Right ventricle myocardium superior (tissue), 1 donor: ENCODE measurements at places on chromosomes 4 and X. TPM values are rescaled to one million over a fixed set of nuclear protein-coding genes. Genes with fewer than 3 reads are reported as not detected.
A peak's percentile ranks its signal among the peaks of the same experiment; 100 is the strongest.

GRCh38 chrX:19760345-19760744, 127.1 kb downstream of the SH3KBP1 start:
- no peak for DNase-seq

DNA sequence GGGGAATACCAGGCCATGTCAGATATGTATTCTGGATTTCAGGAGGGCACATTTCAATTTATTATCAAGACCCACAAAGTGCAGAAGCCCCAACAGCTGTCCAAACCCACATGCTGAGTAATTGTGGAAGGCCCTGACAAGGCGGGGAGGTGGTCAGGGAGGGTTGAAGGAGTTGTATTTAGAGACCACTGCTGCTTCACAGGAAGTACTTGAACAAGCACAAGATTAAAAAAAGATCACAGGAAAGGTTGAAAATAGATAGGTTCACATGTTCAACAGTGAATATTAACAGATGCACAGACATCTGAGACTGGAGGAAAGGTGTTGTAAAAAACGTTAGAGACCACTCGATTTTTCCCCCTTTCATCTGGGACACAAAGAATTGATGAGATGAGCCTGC, 17.9 kb downstream of the ATP8A1 start:
- DNase-seq: no peak

DNA sequence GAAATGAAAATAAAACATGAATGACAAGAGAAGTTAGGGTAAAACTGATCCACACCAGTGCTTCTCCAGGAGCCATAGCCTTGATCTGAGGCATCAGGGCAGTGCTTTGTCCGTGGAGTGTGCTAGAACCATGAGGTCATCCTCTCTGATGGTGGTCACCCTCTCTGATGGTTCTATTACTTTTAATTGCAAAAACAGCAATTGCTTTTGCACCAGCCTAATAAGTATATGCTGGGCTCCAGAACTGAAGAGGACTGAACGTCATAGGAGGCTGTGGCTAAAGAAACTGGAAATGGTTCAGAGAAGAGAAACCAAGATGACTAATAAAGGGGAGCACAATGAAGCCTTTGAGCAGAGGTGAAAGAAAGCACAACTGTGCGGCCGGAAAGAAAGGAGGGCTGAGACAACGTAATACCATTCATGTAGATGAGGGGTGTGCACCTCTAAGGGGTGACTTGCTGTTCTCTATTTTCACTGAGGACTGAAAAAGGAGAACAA, 17.0 kb upstream of the TMEM154 start:
- DNase-seq: no peak

DNA sequence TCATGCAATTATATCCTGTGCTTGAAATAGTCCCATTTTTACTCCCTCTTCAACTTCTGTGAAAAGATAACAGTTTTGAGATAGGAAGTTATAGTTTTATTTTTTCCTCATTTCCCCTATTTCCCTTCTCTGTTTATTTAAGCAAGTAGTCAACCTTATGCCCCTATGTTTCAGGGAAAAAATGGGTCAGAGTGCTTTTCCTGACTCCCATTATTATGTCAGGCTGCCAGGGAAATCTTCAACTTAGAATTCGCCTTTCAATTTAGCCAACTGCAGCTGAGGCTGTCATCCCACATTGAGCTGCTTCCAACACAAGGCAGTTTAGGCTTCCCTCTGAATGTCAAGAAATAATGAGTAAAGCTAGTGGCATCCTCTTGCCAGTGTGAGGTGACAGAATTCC, 42.3 kb downstream of the NXT2 start:
- no peak for DNase-seq

- no peak for DNase-seq
These were observed 4.0 kb downstream of the LONRF3 start for GRCh38 chrX:118978451-118978850.

DNA sequence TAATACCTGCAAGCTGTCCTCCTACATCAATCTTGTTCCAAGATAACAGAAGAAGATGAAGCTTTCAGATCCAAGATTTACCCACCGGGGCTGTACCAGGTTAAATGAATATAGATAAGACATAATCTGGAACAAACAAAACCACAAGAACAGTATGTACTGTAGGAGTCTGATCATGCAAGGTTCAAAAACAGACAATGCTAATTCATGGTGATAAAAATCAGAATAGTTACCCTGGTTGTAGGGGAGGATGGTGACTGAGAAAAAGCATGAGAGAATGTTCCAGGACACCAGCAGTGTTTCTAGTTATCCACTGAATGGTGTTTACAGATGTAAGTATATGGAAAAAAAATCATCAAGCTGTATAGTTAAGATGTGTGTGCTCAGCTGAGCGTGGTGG, 211.6 kb upstream of the TBL1X start:
- DNase-seq: no peak

GRCh38 chrX:103063918-103064434, at the start of gene BEX1:
BEX1 (minus strand) TSS chrX:103064171; CDS start chrX:103063274, 897 bp downstream.
- no peak for DNase-seq

DNA sequence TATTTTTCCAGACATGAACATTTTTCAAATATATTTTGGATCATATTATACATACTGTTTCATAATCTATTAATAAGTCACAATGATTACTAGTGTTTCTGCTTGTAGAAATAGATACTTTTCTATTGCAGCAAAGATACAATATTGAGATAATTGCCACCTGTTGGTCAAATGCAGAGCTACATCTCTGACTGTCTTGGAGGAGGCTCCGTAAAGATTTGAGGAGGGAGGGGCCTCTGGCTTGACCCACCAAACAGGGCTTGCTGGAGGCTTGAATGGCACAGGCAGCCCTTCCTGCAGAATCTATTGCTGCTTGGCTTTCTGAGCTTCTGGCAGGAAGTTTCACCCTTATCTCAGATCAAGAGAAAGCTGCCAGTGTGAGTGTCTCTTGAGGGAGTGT, 99.3 kb upstream of the ARMCX2 start:
- DNase-seq: peak; percentile 31

DNA sequence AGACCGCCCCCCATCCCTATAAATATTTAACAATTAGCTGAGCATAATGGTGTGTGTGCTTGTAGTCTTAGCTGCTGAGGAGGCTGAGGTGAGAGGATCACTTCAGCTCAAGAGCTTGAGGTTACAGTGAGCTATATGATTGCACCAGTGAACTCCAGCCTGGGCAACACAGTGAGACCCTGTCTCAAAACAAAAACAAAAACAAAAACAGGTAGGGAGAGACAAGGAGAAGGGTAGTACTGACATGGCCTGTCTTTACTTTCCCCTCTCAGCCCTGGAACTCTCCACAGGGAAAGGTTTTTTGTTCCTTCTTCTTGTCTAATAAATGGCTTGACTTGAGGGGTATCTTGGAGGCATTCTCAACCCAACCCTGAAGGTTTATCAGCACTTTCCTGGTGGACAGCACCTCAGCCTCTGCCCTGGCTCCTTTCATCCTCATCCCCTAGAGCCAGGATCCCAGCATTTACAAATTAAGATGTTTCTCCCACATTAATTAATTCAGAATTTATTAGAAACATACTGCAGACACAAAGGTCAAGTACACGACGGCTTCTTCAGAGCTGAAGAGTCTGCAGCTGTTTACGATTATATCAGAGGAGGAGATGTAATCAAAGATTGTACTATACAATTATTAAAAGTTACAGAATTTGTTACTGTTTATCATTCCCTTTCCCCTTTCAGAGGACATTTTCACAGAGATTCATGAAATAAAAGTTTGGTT, 131.8 kb downstream of the AFF1 start:
- no peak for DNase-seq

GRCh38 chr4:81652069-81652478, 180.4 kb upstream of the RASGEF1B start:
- DNase-seq: no peak

DNA sequence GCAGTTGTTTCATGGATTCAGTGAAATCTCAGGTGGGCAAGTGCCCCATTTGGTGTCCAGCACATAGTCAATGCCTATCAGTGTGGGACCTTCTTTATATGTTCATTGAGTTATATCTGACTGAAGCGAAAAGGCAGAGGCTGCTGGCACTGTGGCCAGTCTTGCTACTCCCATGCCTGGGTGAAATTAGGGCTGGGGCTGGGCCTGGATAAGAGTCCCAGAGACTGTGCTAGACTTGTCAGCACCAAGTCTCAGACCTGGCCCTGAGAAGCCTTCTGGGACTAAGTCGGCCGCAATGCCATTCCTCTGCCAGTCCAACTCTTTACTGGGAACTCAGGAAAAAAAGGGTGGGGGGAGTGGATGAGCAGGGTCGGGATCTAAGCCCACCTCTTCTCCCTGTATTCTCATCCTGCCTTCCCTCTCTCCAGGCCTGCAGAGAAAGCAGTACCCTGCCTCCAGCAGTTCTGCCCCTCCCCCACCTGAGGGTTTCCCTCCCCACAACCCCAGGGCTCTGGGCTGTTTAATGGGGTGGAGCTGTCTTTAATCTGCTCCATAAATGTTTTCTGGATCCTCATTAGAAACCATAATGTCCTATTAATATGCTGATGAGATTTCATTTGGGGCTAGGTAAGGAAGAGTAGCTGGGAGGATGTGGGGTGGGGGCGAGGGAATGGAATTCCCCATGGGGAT, 153.5 kb upstream of the PJA1 start:
- no peak for DNase-seq

DNA sequence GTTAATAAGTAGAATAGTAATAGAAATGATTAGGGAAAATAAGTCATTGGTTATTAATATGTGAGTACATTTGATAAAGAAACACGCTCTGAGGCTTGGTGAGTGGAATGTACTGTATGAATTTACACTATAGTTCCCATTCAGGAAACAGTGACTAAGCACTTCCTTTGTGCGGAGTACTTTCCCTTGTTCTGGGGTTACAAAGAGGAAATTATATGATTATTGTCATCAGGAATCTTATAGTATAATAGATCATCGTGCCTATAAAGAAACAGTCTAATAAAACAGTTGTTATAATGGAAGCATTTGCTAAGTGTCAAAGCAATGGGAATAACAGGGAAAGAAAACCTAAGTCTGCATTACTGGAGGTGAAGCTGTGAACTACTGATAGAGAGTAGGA, 138.0 kb downstream of the RPA4 start:
- DNase-seq: no peak

DNA sequence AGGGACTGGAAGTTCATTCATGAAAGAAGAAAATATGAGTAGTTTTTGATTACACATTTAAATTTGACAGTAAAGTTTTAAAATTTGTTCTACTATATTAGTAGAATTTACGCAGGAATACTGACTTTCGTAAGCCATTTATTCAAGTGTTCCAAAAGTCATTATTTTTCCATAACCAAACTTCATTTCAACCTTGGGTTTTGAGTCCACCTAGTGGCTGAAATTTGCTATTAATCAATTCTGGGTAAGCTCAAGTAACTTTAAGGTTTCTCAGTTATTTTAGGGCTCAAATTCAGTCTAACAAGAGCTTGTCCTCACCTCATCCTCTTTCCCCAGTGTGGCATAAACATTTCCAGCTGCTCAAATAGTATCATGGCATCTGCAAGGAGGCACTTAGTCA, 175.4 kb downstream of the SH3BGRL start:
- DNase-seq: no peak

- no peak for DNase-seq
These were observed 6.6 kb upstream of the CLDN24 start for GRCh38 chr4:183328832-183329231.

DNA sequence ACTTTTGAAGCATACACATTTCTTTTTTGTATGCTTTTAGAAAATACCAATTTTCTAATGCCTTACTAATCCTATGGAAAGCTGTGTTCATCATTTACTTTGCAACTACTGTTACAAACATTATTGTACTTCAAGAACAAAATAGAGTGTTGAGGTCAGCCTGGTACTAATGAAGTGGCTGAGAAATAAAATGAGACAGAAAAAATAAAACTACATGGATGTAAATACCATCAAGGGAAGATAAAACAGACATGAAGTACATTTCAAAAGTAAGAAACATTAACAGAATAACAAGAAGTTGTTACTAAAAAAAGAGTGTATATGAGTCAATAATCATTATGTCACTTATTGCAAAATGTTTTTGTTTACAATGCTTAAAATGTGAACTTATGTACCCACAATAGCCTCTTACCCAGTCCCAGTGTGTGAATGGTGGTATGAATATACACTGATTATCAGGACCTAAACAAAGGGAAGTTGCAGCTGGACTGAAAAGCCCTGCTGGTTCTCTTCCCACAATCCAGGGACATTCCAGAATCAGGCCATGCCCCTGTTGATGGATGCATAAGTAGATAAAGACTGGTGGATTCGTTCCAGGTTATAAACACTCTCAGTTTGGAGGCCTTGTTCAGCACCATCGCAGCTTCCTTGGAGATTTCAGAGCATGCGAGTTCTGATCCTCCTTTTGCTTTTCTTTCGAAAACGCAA, 2.4 kb upstream of the CSN3 start:
- no peak for DNase-seq

DNA sequence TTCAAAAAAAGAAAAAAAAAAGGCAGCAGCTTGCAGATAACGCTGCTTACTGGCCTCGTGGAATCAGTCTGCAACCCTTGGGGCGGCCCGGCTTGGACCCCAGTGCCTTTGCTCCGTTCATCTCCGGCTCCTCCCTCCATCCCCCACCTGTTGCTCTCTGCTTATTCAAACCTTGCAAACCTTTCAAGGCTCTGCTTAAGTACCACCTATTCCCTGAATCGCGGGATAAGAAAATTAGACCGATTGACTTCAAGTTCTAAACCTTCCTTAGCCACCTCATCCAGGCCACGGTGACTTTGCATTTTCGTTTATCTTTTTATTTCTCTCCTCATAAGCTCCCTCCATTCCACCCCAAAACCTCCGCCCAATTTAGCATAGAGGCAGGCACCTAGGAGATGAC, 1.4 kb upstream of the PHKA1 start:
- DNase-seq: no peak

GRCh38 chr4:88659890-88660208, 37.8 kb downstream of the NAP1L5 start:
- no peak for DNase-seq

DNA sequence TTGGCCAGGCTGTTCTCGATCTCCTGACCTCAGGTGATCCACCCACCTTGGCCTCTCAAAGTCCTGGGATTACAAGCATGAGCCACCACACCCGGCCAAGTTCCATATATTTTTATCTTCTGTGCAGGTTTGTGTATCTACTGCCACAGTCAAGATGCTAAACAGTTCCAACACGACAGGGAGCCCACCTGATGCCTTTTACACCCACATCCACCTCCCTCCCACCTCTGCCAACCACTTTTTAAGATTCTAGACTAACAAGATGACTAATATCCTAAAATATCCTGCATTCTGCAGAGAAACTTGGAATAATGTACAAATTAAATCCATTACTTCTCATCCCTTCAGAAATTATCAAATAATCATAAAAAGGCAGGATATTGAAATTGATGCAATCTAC, 19.3 kb upstream of the RPL34 start:
- no peak for DNase-seq

The SSX4 gene
- not detected for total RNA-seq

The FAM47E gene
- 2.0 TPM for total RNA-seq

The TEX13B gene
- not detected for total RNA-seq

The TMEM31 gene
- not detected for total RNA-seq

The EPGN gene
- total RNA-seq: not detected

The XG gene
- total RNA-seq: 0.35 TPM

The CWH43 gene
- total RNA-seq: not detected

The STK32B gene
- 1.0 TPM for total RNA-seq

The ABLIM2 gene
- total RNA-seq: 26.8 TPM

The SLC9B2 gene
- 2.4 TPM for total RNA-seq
